ENCODE measurements at places on chromosomes 2 and 18.

DNA sequence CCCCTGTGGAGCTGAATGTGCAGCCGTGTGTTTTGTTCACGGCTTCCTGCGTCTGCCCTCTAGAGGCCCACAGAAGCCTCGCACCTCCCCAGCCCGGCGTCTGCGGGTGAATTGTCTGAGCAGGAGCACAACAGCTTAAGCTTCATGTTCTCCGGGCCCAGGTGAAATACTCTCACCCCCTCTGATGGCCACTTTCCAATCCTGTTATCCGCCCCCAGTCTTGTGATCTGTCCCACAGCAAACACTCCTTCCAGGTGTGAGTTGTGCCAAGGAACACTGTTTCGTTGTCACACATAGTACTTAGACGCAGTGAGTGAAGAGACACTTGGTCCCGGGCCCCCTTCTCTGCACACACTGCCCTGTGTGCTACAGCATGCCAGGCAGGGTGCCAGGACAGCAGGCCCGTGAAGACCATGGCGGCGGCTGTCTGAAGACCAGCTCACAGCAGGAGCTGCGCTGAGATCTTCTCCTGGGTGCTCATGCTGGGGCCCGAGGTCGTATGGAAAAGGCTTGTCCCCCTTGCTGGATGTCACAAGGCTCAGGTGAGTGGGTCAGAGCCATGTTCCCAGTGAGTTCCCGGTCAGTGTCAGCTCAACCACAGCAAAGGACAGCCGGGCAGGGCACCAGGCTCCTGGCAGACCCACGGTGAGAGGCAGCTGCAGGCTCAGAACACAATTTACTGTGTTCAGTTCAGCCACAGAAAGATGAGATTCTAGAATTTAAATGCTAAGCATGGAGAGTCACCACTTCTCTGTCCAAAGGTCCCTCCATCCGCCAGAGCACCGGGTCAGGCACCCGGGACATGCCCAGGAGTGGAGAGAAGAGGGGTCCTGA is 6.8 kb upstream of the PXDN start:
- DNase-seq: peak; percentile 58

DNA sequence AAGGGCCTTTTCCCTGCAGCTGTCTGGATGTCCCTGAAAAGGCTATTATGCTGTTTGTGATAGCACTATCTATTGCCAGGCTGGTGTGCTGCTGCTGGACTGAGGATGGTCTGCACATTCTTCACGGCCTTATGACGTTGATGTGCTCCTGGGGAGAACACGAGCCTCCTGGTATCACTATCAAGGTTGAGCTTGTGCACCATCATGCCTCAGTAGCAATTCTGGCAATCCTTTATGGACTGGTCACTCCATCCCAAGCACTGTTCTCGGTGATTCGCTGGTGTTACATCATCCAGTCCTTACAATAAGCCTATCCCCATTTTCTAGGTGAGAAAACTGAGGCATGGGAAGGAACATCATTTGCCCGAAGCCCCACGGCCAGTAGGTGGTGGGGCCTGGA is 18.2 kb upstream of the CCBE1 start:
- no peak for DNase-seq

GRCh38 chr18:26406324-26406723 is 142.0 kb downstream of the KCTD1 start:
- no peak for DNase-seq

GRCh38 chr2:128646691-128647090 is 328.0 kb upstream of the HS6ST1 start:
- no peak for DNase-seq

DNA sequence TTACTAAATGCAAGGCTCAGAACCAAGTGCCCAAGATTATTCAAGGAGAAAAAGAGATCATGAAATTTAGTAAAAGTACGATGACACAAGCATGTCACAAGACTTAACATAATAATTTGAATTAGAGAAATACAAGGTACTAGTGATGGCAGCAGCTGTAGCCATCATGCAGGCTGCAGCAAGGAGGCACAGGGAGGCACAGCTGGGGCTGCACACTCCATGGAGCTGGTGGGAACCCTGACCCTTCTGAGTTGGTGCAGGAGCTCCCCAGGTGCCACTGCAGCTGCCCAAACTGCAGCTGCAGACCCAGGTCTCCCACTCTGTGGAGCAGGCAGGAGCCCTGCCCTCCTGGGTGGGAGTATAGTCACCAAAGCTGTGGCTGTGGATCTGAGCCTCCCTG is 46.0 kb downstream of the COL3A1 start:
- DNase-seq: no peak

- no peak for DNase-seq
Observed at GRCh38 chr2:38740851-38741731, 10.1 kb downstream of the SRSF7 start.

- no peak for DNase-seq
Observed at GRCh38 chr2:26721115-26722032, 28.9 kb downstream of the KCNK3 start.

GRCh38 chr2:144526831-144527230 is 6.9 kb upstream of the ZEB2 start:
- DNase-seq: no peak

DNA sequence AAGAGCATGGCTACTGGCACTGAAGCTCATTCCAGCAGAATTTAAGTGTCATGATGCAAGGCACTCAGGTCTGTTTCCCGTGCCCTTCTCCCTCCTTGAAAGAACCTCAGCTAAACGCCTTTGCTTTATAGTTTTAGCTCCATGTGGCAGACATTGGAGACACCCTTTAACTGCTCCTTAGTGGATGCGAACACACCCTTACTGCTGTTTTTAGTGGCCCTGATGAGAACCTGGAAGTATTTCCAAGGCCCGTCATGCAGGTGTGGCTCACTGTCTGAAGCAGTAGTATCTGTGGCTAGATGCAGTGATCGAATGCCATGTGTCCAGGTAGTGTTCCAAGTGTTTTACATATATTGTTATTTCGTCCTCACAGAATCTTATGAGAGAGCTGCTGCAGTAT is 28.3 kb downstream of the KIF5C start:
- DNase-seq: no peak

- no peak for DNase-seq
Observed at GRCh38 chr2:235879116-235879515, 289.1 kb downstream of the GBX2 start.

- DNase-seq: no peak
Observed at GRCh38 chr2:145652571-145653545, 1132.9 kb upstream of the ZEB2 start.

- DNase-seq: no peak
Observed at GRCh38 chr2:51959696-51960095, 927.8 kb upstream of the NRXN1 start.

- DNase-seq: no peak
Observed at GRCh38 chr18:9115984-9116383, 13.5 kb downstream of the NDUFV2 start.

GRCh38 chr2:230575642-230576324 is 136.9 kb upstream of the CAB39 start:
- no peak for DNase-seq

GRCh38 chr2:188902901-188903491 is 71.2 kb upstream of the COL3A1 start:
- no peak for DNase-seq

DNA sequence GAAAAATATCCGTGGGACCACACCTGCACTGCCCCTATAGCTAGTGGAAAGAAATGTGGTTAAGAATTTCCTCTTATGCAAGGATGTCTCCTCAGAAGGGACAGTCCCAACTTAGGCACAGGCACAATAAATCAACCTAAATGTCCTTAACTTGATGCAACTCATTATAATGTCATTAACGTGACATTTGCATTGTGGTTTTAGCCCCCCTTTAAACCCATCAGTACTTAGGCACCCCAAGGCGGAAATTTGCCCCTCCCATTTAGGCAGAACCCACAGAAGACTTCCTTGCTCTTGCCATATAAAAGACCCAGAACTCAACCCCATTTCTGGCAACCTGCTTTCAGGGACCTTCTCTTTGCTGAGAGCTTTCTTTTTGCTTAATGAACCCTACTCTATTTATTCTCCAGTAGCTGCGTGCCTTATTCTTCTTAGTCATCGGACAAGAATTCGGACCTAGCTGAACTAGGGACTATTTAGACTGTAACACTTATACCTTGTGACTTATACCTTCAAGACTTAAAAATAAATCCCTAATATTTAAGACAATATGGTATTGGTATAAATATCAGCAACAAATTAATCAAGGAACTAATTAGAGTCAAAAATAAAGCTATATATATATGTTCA is 1281.6 kb upstream of the TMEFF2 start:
- no peak for DNase-seq

- DNase-seq: no peak
Observed at GRCh38 chr2:204933735-204934374, 388.6 kb downstream of the PARD3B start.

All from NCI-H1436 treated with DMSO at 0.1 percent for 48 hours (cell line).